ENCODE measurements at places on chromosomes 1 and 21.

DNA sequence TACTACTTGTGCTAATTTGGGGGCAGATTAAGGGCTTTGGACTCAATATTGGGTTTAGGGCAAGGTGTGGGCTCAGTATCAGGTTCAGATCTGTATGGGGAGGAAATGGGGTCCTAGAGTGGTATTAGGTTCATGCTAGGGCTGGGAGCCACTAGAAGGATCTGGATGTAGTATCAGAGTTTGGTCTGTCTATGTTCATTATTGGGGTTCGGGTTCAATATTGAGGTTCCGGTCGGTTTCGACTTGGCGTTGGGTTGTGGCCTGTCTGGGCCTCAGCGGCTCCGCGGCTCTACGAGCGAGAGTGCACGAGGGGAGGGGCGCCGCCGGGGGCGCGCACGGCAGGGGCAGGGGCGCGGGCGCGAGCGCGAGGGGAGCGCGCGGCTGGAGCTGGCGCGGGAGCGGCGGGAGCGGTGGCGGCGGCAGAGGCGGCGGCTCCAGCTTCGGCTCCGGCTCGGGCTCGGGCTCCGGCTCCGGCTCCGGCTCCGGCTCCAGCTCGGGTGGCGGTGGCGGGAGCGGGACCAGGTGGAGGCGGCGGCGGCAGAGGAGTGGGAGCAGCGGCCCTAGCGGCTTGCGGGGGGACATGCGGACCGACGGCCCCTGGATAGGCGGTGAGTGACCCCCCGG lies at the start of gene PTPRF:
TSS of gene PTPRF (plus strand) at position 401 of the 624 bp plus-strand sequence. CDS start 14,193 bp downstream, outside the sequence.
- DNase-seq: peak; percentile 58

DNA sequence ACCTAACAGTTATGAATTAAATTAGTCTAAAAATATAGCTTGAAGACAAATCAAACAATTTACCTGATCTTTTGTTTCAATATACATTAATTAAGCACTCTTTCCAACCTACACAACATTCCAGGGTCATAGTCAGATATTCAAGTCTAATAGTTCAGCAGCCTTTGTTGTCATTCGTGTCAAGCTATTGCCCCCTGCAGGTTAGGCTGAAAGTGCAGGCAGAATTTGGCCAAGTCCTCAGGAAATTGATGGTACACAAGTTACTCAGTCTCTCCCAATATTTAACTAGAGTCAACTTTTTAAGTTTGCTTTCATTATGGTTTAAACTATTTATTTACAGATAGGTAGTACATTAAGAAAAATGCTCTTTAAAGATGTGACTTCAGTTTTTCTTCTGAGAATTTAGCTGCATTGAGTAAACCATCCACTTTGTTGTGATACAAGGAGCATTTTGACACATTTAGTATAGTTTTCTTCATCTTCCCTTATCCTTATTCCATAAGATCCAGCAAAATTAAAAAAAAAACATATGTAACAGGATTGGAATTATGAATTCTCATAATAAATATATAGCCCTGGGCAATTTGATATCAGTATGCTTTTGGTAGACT lies 130.3 kb upstream of the DPYD start:
- DNase-seq: peak; percentile 36

DNA sequence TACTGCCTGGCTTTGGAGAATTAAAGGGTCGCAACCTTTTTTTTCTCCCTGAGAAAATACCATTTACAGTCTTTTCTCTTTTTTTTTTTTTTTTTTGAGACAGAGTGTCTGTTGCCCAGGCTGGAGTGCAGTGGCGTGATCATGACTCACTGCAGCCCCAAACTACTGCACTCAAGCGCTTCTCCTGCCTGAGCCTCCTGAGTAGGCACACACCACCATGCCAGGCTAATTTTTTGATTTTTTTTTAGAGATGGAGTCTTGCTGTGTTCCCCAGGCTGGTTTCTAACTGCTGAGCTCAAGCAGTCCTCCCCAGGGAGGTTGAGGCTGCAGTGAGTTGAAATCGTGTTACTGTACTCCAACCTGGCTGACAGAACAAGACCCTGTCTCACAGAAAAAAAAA lies 24.6 kb downstream of the UBE4B start:
- no peak for DNase-seq

DNA sequence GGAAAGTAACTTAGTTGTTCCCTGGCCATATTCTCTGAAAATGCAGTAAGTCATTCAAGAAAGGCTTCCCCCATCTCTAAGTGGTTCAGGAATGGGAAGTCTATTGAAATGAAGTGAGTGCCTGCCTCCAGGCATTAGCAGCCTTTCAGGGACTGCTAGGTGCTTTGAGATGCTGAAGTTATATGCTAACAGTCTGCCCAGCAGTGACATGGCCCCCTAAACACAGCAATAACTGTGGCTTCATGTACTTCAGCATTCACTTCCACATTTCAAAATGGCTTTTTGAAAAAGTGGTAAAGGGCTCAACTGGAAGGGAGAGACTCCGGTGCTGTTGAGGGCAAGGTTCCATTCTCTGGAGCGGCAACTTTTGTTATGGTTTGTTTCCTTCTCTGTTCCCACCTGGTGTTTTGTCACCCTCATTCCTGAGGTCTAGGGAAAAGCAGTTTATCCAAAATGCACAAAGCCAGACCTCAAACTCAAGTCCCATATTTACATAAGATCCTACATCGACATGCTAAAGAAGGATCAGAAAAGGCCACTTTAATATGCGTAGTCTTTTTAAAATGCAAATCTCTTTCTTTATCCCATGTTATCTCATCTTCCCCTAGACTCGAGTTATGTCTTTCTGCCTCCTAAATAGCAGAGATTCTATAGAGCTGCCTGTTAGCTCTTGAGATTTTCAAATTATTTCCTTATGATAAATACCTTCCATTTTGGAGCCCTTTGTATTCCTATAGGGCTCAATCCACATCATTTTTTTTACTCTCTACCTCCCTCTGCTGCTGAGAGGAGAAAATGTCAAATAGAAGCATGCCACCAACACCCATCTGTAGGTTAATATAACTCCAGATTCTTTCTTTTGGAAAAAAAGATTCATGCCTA lies 34.2 kb upstream of the LRRC8C start:
- DNase-seq: peak; percentile 54

DNA sequence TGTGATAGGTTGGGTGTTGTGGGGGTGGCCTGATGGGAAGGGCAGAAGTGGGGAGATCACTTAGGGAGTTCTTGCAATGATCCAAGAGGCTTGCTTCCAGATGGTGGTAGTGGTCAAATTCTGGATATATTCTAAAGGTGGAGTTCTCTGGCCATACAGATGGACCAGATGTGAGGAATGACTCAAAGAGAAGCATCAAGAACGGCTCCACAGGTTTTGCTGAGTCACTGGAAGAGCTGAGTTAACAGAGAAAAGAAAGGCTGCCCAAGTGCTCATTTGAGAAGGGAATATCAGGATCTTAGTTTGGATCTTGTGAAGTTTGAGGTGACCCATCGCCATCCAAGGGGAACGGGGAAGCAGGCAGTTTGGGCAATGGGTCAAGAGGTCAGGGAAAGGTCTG lies 192.9 kb upstream of the GALNT2 start:
- DNase-seq: no peak

GRCh38 chr1:201774983-201775344 lies 54.0 kb upstream of the IPO9 start:
- DNase-seq: no peak

GRCh38 chr1:212545941-212546635 lies 62.5 kb upstream of the ATF3 start:
- no peak for DNase-seq

DNA sequence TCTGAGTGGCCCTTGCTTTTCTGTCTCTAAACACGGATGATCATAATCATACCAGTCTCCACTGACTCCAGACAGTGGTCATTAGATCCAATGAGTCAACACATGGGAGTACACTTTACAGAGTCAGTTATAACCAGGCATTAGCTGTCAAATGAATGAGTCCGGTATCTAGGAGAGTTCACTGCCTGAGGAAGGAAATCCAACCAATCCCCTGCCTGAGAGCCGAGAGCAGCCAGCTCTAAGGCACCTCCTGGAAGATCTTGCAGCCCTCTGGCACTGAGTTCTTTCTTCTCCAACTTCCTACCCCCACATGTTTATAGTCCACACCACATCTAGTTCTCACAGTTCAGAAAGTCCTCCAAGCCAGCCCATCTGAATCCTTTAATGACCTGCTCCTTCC lies 29.4 kb upstream of the RBM15 start:
- DNase-seq: no peak

DNA sequence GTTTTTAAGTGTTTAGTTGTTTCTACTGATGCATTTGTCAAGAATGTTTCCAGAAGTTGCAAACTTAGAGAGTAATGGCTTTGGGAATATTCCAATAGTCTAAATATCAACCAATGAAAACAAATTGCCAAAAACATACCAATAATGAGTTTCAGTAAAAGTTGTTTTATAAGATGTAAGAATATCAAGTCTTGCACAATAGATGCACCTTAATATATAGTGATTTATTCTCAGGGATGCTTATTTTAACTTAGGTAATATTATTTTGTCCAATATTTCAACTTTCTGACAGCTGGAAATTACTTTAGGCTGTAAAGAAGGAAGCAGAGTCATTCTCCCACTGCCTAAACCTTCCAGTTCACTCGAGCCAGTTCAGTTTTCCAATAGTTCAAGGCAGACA lies 5.4 kb upstream of the NMNAT2 start:
- DNase-seq: no peak

- no peak for DNase-seq
Measured at GRCh38 chr1:221766210-221766609, 24.3 kb upstream of the DUSP10 start.

DNA sequence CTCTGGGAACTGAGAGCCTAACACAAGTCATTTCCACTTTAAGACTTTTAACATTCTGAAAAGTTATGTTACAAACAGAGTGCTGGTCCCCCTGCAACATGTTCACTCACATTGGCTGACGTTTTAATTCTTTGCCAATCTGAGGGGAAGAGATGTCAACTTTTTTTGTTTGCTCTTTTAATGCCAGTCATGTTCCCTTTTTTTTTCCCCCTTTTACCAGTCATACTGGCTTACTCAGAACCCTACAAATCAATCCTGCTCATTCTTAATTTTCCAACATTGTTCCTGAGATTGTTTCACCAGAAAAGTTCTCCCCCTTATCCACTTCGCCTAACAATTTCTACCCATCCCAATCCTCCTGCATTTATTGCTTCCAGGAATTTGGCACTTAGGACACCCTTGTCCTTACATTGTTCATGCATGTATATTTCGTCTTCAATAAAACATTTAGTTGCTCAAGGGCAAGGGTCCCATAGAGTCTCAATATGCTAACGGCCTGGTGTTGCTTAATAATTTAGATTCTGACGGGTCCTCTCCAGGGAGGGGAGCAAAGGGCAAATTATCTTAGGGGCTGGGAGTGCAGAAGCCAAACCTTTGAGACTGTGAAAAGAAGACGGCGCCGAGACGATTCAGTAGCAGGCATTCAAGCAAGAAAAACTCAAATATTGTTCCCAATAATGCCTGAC lies 624 bp upstream of the CR1L start:
- DNase-seq: no peak

GRCh38 chr1:102886638-102887037 lies 221.7 kb downstream of the COL11A1 start:
- DNase-seq: no peak

DNA sequence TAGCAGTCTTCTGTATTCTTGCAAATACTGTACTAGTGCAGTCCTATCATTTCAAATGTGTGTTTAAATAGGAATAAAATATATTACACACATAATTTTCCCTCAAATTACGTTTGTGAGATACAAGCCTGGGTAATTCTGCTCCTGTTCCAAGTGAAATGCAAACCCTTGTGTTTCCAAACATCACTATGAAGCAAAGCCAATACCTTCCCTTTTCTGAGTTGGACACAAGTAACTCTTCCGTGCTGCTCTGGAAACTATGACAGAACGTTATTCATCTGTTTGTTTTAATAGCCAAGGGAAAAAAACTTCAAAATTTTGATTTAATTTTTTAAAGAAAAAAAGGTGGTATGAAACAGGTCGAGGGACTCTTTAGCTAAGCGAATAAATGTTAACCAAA lies 73.7 kb upstream of the UBE2U start:
- no peak for DNase-seq

- no peak for DNase-seq
Measured at GRCh38 chr1:203364094-203364801, 13.3 kb upstream of the FMOD start.

DNA sequence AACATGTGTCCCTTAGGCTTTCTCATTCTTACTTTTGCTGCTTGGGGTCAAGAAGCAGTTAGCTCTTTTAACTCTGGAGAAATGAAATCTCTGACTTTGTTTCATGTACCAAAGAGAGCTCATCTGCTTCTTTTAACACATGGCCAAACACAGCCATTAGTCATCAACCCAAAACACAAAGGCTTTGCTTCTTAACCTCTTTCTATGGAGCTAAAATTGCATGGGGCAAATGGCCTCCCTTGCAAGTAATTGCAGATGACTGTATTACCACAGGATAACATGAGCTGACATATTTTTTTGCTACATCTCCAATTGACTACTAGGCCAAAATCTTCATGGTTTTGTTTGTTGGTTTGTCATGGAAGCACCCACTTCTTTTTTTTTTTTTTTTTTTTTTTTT lies 300.9 kb downstream of the BRINP3 start:
- no peak for DNase-seq

- no peak for DNase-seq
Measured at GRCh38 chr1:109269981-109270622, 12.8 kb downstream of the PSRC1 start.

GRCh38 chr1:94406446-94406845 lies 11.7 kb upstream of the ABCD3 start:
- no peak for DNase-seq

DNA sequence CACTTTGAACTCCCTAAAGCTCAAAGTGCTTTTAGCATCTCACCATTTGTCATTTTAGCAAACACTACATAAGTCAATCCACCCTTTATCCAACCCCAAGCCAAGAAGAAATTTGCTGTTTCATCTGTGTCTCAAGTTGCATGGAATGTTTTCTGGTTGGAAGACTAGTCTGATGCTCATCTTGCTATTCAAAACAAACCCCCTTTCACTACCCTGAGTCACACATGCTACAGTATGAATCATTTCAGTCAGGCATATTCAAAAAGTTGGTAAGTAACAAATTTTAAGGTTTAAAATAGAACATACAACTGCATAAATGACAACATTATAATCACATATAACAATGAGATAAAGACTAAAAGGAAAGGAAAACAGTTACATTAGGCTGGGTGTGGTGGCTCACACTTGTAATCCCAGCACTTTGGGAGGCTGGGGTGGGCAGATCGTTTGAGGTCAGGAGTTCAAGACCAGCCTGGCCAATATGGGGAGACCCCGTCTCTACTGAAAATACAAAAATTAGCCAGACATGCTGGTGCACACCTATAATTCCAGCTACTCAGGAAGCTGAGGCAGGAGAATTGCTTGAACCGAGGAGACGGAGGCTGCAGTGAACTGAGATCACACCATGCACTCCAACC lies 38.7 kb downstream of the DSTYK start:
- DNase-seq: no peak

GRCh38 chr1:43653893-43654292 lies 3.9 kb downstream of the KDM4A start:
- no peak for DNase-seq

- DNase-seq: peak; percentile 46
Measured at GRCh38 chr21:16578912-16579311, 849.1 kb downstream of the USP25 start.

GRCh38 chr1:180151508-180151907 lies 3.2 kb upstream of the QSOX1 start:
- DNase-seq: no peak

GRCh38 chr1:202966006-202966898 lies 805 bp downstream of the CYB5R1 start:
- peak; percentile 11 for DNase-seq

- DNase-seq: no peak
Measured at GRCh38 chr1:118688891-118689290, 299.3 kb downstream of the TBX15 start.
